Activated B cell treated with CpG ODN at 0.5 μM for 24 hours (primary cell): ENCODE measurements at places on chromosomes 11 and 22.

- no peaks in the 10 kb centered on the region for H3K27me3 ChIP-seq
- H3K36me3 ChIP-seq: peaks cover 47% of the 10 kb centered on the region
- H3K4me3 ChIP-seq: no peak overlapping the region
- H3K4me1 ChIP-seq: no peaks in the 10 kb centered on the region
Measured at GRCh38 chr22:29503811-29504372, 23.9 kb downstream of the NEFH start.

DNA sequence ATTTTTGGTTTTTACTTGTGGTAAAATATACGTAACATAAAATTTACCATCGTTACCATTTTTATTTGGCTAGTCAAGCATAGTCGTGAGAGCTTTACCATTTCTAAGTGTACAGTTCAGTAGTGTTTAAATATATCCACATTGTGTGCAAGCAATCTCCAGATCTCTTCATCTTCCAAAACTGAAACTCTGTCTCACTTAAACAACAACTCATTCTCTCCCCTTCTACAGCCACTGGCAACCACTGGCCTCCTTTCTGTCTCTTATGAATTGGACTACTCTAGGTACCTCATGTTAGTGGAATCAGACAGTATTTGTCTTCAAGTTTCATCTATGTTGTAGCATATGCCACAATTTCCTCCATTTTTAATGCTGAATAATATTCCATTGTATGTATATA, 37.4 kb downstream of the SMC1B start:
- no peak overlapping the region for H3K4me3 ChIP-seq
- H3K27me3 ChIP-seq: peaks cover 2% of the 10 kb centered on the region
- H3K36me3 ChIP-seq: no peaks in the 10 kb centered on the region
- no peak overlapping the region for H3K27ac ChIP-seq
- no peak for DNase-seq

DNA sequence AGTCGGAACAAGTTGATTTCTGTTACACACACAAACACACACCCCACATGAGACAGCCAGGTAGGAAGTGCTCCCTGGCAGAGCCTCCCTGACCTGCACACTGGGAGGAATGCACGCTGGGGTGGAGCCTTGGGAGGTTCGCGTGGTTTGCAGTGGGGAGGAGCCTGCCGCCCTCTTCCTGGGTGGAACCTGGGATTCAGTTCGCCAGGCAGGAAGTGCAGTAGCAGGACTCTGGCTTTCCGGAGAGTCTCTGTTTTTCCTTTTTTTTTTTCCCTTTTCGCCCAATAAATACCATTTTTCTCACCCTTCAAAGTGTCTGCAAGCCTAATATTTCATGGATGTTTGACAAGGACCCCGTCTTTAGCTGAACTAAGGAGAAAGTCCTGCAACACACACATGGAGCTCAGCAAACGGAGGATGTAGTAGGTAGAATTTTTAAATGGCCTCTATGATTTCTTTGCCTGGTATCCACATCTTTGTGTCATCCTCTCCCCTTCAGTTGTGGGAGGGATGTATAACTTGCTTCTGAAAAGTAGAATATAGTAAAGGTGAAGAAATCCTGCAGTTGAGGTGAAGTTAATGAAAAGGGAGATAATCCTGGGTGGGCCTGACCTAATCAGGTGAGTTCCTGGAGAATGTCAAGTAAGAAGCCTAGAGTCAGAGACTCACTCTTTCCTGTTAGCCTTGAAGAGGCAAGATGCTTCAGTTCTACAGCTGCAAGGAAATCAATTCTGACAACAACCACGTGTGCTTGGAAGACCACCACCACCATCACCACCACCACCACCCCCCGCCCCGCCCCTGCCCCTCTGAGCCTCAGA, 72.9 kb downstream of the PIWIL4 start:
- H3K27ac ChIP-seq: no peak overlapping the region
- H3K27me3 ChIP-seq: peaks cover 3% of the 10 kb centered on the region
- DNase-seq: no peak
- H3K4me1 ChIP-seq: peaks cover 6% of the 10 kb centered on the region

- peaks cover 27% of the 10 kb centered on the region for H3K27me3 ChIP-seq
- H3K36me3 ChIP-seq: no peaks in the 10 kb centered on the region
- no peak for DNase-seq
- H3K27ac ChIP-seq: no peak overlapping the region
Measured at GRCh38 chr22:35547987-35548721, 7.5 kb downstream of the RASD2 start.

DNA sequence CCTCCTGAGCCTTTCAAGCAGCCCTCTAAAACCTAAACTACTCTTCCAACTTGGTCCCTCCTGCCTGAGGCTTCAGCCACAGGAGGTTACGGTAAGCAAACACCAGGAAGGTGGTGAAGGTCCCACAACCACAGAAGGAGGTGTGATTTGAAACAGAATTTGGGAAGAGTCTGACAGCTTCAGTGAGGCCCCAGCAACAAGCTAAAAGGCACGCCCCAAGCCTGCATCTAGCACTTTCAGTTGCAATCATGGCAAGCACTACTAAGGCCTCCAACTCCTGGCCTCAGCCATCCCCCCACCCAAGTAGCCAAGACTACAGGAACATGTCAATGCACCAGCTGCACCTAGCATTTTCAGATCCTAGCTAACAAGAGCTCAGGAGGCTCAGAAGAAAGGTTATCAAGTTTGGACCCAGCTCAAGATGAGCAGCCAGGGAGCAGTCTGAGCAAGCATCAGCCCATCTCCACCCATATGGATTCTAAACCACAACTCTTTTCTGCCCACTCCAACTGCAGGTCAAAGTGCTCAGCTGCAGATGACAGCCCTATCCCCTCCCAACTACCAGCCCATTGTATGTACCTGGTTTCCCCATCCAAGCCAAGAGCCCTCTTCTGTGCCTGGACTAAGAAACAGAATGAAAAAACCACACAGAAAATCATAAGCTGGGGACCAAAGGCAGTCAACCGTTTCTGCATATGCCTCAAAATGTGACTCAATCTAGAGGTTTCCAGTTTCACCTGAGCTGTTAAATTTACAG, 10.4 kb upstream of the AHNAK start:
- H3K27me3 ChIP-seq: no peaks in the 10 kb centered on the region
- DNase-seq: no peak
- peaks cover 37% of the 10 kb centered on the region for H3K36me3 ChIP-seq

- peaks cover 28% of the 10 kb centered on the region for H3K4me1 ChIP-seq
- H3K27ac ChIP-seq: peak overlapping the region; percentile 100
- H3K27me3 ChIP-seq: no peaks in the 10 kb centered on the region
- peak overlapping the region; percentile 100 for H3K4me3 ChIP-seq
Measured at GRCh38 chr22:40951795-40952605, 822 bp downstream of the RBX1 start.

GRCh38 chr11:10611979-10612862, 43.8 kb upstream of the LYVE1 start:
- H3K4me3 ChIP-seq: peak overlapping the region; percentile 29
- peak overlapping the region; percentile 90 for H3K27ac ChIP-seq
- DNase-seq: no peak
- H3K4me1 ChIP-seq: peaks cover 89% of the 10 kb centered on the region
- peaks cover 16% of the 10 kb centered on the region for H3K36me3 ChIP-seq

DNA sequence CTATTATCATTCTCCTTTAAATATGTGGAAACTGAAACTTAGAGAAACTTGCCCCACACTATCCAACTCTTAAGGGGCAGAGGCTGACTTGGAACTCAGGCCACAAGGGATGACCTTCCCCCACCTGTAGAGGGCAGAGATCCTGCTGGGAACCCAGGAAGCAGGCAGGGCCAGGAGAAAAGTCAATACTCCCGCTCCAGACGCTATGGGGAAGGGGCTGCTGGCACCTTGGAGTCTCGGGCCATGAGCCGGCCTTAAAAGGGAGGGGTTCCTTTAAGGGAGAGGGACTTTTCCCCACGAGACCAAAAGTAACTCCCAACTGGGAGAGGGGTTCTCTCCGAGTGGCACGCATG, 620 bp upstream of the ANO5 start:
- H3K4me1 ChIP-seq: peaks cover 13% of the 10 kb centered on the region
- peaks cover 30% of the 10 kb centered on the region for H3K27me3 ChIP-seq
- no peak overlapping the region for H3K27ac ChIP-seq
- peak overlapping the region; percentile 69 for H3K4me3 ChIP-seq

- peaks cover 15% of the 10 kb centered on the region for H3K27me3 ChIP-seq
- H3K27ac ChIP-seq: no peak overlapping the region
- peaks cover 9% of the 10 kb centered on the region for H3K4me1 ChIP-seq
- H3K36me3 ChIP-seq: no peaks in the 10 kb centered on the region
Measured at GRCh38 chr11:13468750-13469149, 5.7 kb upstream of the BTBD10 start.

- H3K27me3 ChIP-seq: peaks cover 4% of the 10 kb centered on the region
- H3K4me1 ChIP-seq: no peaks in the 10 kb centered on the region
Measured at GRCh38 chr22:34866081-34866480, 199.9 kb upstream of the ISX start.

DNA sequence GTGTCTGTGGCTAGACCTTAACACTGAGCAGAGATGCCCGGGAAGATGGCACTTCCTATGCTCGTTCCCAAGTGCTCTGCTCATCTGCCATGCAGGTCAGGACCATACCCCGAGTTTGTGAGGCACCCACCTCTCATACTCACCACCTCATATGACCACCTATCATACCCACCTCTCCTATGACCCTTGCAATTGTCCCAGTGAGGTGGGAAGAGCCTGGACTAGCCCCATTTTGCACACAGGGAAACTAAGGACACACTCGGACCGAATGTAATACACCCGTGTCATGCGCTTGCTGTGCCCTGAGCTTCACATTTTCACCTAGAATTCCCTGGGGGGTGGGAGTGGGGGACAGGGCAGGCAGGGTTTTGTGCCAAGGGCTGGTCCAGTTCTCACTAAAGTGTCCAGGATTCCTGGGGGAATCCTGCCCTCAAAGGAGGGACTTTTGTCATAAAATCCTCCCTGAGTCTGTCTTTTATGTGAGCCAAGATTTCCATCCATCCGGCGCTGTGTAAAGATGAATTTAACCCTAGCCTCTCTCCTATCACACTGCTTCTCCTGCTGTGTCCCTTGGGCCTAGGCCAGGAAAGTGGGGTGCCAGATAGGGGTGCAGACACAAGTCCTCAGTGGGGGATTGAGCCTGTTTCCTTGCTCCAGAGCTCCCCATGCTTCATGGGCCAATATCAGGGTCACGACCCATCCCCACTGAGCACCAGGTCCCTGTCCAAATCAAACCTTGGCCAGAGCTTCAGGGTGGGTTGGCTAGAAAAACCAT, 20.0 kb downstream of the TPBGL start:
- no peak overlapping the region for H3K4me3 ChIP-seq
- DNase-seq: no peak
- H3K4me1 ChIP-seq: peaks cover 33% of the 10 kb centered on the region
- H3K27ac ChIP-seq: no peak overlapping the region

DNA sequence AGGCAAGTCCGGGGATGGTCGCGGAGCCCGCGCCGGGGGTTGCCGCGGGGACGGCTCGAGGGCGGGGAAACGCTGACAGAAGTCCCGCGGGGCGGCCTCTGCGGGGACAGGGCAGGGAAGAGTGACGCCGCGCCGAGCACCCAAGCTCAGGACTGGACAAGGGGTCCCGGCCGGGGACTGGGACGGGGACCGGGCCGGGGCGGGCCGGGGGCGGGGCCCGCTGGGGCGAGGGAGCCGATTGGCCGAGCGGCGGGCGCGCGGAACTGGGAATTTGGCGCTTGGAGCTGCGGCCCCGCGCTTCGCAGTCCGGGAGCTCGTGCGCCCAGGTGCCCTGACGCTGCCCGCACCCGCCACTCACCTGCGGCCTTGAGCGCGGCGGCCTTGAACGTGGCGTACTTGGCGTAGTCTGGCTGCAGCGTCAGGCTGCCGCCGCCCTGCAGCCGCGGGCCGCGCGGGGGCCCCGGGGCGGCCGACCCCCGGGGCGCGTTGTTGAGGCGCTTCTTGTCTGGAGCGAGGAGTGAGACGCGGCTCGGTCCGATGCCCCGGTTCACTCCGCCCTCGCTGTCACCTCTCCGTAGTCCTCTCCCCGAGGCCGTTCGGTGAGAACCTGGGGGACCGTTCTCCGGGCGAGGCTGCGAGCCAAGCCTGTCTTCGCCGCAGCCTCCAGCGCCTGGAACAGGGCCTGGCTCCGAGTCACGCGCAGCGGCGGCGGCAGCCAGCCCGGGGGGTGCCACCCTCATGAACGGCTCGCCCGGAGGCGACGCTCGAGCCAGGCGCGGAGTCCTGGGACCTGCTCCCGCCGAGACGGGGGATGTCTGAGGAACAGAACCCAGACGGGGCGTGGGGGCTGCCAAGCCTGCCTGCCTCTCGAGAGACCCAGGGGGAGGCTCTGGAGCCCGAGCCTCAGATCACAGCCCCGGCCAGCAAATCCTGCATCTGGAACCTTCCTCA, 4.5 kb downstream of the SHISA8 start:
- H3K4me3 ChIP-seq: peak overlapping the region; percentile 68
- peaks cover 17% of the 10 kb centered on the region for H3K36me3 ChIP-seq
- H3K4me1 ChIP-seq: peaks cover 48% of the 10 kb centered on the region
- H3K27ac ChIP-seq: no peak overlapping the region

DNA sequence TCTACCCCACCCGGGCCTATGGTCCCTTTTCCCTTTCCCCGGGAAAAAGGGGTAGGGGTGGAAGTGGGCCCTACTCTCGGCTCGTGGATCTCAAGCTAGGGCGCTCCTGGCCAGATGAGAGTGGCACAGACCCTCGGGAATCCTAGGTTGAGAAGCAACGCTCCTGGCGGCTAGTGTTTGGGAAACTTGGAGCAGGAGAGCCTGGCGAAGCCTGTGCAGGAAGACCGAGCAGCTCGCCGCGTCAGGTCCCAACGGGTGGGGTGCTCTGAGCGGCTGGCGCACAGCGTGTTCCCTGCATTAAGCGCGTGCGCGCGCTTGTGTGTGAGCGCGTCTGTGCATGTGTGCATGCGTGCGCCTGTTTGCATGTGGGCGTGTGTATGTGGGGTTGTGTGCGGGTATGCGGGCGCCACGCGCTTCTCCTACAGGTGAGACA, 7.1 kb upstream of the FLI1 start:
- peak overlapping the region; percentile 84 for H3K4me3 ChIP-seq
- peaks cover 25% of the 10 kb centered on the region for H3K27me3 ChIP-seq
- DNase-seq: peak; percentile 41
- no peaks in the 10 kb centered on the region for H3K36me3 ChIP-seq
- no peak overlapping the region for H3K27ac ChIP-seq
- H3K4me1 ChIP-seq: peaks cover 45% of the 10 kb centered on the region

- DNase-seq: no peak
- H3K36me3 ChIP-seq: no peaks in the 10 kb centered on the region
- H3K4me3 ChIP-seq: no peak overlapping the region
- peaks cover 14% of the 10 kb centered on the region for H3K4me1 ChIP-seq
- peaks cover 24% of the 10 kb centered on the region for H3K27me3 ChIP-seq
Measured at GRCh38 chr22:37496651-37497050, 10.5 kb upstream of the MFNG start.

DNA sequence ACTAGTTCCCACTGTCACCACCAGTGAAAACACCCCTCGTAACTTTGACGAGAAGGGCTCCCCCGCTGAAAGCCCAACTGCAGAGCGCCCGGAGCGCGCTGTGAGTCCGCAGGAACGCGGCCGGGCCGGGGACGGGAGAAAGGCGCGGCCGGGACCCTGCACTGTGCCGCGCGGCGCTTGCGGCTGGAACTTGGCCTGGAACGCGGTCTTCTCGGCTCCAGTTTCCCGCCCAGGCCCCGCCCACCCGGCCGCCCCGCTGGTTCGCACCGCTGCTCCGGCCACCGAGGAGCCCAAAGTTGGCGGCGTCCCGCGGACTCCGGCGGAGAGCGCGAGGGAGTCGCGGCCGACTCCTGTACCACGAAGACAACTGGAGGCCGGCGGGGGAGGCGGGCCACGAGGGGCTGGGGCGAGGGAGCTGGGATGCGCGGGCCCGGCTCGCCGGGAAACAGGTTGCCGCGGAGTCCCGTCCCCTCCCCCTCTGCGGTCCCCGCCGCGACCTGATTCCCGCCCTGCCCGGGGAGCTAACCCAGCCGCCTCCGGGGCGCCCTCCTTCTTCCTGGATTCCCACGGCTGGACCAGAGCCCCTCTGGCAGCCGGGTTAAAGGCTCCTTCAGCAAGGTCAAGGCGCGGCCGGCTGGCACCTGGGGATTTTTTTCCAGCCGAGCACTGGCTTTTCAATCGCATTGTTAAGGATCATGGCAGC, 3.4 kb downstream of the TENM4 start:
- peaks cover 47% of the 10 kb centered on the region for H3K27me3 ChIP-seq
- H3K4me1 ChIP-seq: peaks cover 44% of the 10 kb centered on the region
- peak overlapping the region; percentile 81 for H3K4me3 ChIP-seq
- H3K27ac ChIP-seq: no peak overlapping the region
- DNase-seq: peak; percentile 16
